GM23338 (cell line): ENCODE measurements at places on chromosomes 6 and 20.
A peak's percentile ranks its signal among the peaks of the same experiment; 100 is the strongest.

GRCh38 chr6:29723666-29724588 is 693 bp downstream of the HLA-F start:
- DNase-seq, result peak; percentile 80

- DNase-seq, result no peak
Observed at GRCh38 chr6:3205913-3206312, 21.5 kb downstream of the TUBB2B start.

DNA sequence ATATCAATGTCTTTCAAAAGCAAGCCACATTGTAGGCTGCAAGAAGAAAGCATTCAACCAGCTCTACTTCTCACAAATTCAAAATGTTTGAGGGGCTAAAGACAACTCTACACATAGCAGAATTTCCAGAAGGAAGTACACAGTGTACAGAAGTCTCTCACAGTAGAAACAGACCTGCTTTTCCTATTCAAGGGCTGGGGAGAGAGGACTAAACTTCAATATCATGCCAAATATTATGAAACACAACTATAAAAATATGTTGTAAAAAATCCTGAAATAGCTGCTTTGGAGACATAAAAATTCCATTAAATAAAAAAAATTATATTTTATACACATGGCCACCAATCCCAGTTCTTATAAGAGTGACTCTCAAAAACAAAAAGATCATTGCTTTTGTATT is 70.8 kb upstream of the IPCEF1 start:
- no peak for DNase-seq

DNA sequence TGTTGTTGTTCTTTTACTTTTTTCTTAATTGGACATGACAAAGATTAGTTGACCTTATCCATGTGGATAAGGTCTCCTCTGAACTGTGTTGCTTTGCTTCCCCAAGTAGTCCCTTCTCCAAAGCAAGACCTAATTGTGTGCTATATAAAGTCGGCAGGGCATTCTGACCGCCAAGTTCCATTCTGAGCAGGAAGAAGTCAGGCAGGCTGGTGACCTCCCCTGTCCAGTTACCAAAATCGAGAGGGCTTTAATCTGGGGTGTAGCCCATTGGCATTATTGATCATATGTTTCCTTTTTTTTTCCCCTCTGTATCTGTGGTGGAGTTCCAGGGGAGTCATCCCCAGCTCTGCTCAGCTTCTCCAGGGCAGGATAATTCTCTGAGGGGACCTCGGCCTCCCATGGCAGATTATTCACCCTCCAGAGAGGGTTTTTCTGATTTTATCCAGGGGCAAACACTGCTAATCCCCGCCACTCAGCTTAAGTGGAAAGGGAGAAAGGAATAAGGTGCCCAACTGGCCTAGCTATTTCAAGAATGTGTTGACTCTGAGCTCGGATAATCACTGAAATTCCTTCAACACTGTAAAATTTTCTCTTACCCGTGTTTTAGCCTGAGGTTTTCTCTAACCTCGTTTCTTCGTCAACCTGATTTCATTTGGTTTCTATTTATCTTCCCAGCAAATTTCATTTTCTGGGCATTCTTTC is 71.8 kb upstream of the L3MBTL3 start:
- DNase-seq, result peak; percentile 79

GRCh38 chr6:120077489-120077888 is 727.9 kb upstream of the MAN1A1 start:
- DNase-seq, result peak; percentile 68

- no peak for DNase-seq
Observed at GRCh38 chr6:108752733-108753590, 95.3 kb upstream of the ARMC2 start.

GRCh38 chr6:108361312-108361932 is 66.6 kb downstream of the AFG1L start:
- no peak for DNase-seq

DNA sequence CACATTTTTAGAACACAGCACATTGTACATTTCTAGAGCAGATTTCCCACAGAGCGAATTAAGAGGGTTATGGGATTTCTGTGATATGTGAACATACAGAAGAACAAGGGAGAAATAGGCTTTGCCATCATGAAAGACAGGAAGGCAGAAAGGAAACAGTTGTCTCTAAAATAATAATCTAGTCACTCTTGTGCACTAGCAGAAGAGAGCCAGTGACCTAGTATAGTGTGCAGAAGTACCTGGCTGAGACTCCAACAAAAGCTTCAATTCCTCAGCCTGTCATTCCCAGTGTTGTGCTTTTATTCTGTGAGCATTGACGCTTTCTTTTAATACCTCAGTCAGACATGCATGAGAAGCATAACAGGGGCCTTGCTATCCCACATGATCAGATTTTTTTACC is 17.8 kb upstream of the DCBLD1 start:
- DNase-seq, result no peak

- peak; percentile 5 for DNase-seq
Observed at GRCh38 chr6:92559611-92560010, 859.7 kb downstream of the EPHA7 start.
